ENCODE measurements at places on chromosomes 2 and 18.
A peak's percentile ranks its signal among the peaks of the same experiment; 100 is the strongest.

DNA sequence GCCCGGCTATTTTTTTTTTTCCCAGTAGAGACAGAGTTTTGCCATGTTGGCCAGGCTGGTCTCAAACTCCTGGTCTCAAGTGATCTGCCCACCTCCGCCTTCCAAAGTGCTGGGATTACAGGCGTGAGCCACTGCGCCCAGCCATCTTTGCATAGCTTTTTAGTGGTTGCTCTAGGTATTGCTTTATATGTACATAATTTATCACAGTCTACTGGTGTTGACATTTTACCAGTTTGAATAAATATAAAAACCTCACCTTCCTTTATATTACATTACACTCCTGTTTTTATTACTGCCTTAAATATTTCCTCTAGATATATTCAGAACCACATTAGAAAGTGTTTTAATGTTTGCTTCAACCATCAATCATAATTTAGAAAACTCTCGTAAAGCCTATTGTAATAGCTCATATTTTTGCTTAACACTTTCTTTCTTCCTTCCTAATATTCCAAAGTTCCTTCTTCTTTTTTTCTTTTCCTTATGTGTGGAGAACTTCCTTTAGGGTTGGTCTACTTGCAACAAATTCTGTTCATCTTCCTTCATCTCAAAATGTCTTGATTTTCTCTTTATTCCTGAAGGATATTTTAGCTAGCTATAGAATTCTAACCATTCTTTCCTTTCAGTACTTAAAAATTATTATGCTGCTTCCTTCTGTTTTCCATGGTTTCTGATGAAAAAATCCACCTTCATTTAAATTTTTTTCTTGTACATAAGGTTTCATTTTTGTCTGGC is 82.2 kb upstream of the DAPL1 start:
- DNase-seq, result no peak

GRCh38 chr2:126952216-126952615 is 53.5 kb downstream of the TEX51 start:
- DNase-seq, result no peak

DNA sequence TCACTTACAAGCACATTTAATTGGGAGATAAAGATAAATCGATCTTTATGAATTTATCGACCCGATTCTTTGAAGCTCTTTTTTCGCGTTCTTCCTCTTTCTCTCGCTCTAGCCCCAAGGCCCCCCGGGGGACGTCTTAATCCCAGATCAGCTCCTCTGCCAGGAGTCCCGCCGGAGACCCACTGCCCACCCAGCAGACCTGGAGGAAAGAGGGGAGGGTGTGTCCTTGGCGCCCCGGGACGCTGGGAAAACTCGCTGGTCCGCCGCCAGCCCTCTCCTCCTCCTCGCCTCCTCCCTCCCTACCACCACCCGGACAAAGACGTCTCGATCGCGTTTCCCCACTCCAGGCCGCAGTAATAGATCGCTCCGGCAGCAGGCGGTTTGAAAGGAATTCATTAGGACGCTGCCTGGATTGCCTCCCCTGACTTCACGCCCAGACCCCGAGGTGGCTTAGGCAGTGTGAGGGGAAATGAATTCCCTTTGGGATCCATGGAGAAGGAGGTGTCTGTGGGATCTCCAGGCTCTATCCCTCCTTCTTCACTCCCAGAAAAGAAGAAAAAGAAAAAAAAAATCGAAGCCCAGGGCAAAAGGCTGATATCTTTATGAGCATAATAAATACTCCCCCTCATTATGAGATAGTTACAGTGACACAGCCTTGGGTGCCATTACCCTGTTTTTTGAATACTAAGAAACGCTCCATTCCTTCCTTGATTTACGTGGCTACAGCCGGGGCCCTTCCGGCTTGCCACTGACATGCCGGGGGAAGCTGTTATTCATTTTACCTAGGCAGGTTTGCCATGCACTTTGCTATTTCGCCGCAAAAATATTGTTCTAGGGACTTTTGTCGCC is 1.8 kb upstream of the GBX2 start:
- DNase-seq, result no peak

DNA sequence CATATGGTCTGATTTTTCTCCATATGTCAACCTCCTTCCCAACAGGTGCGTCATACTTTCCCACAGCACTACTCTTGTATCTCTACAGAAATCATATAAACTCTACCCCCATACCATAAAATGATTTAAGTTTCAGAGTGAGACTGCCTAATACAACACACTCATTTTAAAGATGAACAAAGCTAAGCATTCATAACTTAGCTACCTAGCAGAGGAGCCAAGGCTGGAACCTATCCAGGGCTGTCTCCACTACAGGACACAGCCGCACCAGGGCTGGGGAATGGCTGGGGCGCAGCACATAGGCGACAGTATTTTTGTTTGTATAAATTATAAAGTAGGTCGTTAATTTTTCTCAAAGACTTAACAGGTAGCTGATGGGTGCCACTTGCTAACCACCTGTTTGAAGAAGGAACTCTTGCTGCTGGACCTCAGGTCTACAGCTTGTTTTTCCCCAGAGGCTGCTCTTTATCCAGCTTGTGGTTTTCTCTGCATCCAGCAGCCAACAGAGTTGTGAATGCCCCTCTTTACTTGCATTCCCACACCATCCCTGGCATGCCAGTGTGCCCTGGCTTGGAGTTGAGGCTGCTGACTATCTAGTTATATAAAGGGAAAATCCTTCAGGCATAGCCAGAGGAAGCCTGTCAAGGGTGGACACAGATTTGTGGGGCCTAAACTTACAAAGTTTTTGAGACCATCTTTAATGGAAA is 62.0 kb downstream of the HNRNPLL start:
- no peak for DNase-seq

DNA sequence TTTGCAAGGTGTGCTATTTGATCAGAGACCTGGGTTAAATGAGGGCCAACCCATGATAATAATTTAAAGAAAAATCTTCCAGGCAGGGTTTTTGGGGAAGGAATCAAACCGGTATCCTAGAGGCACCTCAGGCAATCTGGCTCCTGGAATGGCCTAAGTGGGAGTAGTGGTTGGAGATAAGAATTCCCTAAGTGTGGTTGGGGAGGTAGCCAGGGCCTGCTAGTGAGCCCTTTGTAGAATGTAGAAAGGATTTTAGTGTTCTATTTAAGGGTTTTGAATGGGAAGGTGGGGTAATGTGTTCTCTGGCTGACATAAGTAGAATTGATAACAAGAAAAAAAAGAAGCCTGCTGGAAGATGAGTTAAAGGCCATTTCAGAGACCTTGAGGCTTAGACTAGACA is 422.2 kb downstream of the XIRP2 start:
- DNase-seq, result no peak

DNA sequence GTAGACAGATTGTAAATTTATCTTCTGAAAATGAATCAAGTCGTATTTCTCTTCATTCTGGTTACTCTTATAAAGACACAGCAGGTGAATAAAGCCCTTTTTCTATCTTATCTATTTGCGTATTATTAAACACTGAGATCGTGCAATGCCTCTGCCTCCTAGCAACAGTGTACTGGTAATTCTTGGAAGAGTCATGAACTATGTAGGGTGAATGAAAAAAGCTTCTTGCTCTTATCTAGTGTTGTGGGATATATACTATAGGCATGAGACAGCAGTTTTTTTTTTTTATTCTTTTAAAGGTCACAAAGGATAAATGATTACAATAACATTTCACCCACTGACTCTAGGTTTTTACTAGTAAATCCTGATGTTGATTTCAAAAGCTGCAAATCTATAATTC is 324.2 kb downstream of the PDE11A start:
- no peak for DNase-seq

GRCh38 chr2:161355983-161356382 is 47.8 kb downstream of the PSMD14 start:
- DNase-seq, result no peak

- no peak for DNase-seq
Observed at GRCh38 chr18:31105733-31106132, 3.5 kb upstream of the DSC2 start.

DNA sequence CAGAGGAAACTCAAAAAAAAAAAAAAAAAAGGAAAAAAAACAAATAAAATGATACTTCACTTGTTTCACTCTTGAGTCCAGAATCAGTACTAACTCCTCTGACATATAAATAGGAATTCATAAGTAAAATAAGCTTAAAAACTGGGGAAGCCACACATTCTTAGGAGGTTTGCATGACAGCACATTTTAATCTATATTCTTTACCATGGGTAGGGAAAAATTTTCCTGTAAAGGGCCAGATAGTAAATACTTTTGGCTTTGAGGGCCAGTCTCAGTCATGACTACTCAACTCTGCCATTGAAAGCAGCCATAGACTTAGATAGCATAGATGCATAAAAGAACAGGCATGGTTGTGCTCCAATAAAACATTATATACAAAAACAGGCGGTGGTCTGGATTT is 145.2 kb downstream of the BCL11A start:
- no peak for DNase-seq

DNA sequence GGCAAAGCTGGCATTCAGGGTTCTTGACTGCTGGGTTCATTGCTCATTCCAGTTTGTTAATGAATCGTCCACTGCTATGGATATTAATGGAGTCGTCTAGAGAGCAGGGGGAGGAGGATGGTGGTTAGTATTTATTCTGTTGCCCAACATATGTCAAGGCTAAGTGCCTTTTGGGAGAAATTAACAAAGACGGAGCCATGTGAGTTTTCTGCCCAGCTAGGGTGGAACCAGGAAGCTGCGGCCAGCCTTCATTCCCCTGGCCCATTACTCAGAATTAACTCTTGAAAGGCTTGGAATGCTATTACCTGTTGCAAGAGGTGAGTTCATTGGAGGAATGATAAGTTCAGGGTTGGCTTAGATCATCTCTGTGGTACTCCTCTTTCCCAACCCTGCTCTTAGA is 19.3 kb downstream of the IGFBP2 start:
- no peak for DNase-seq

GRCh38 chr2:158745067-158745865 is 49.9 kb upstream of the DAPL1 start:
- peak; percentile 55 for DNase-seq

DNA sequence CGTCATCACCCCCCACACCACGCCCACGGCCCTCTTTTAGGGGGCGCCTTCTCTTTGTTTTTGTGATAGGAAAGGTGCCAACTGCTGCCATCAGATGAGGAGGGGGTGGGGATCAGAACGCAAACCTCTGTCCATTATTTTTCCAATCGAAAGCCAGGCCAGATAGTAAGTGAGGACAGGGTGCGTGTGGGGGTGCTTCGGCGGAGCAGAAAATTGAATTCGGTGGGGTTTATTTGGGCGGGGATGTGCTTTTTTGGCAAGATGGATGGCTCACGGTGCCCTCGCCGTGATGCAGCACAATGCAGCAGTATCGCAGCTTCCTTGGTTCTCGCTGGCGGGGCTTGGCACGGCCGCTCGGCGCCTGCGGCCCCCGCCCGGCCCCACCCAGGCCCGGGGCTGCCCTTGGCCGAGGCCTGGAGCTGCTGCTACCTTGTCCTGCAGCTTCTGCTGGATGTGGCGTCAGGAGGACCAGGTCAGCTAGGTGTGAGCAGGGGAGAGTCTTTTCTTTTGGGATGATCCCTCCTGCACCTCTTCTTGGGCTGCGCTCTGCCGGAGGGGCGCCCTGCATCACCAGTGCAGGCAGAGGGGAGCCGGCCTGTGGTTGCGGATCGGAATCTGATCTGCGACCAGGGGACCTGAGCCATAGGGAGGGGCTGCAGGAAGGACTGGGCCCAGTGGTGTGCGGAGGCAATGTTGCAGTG is 1.3 kb downstream of the SPTBN1 start:
- DNase-seq, result no peak

DNA sequence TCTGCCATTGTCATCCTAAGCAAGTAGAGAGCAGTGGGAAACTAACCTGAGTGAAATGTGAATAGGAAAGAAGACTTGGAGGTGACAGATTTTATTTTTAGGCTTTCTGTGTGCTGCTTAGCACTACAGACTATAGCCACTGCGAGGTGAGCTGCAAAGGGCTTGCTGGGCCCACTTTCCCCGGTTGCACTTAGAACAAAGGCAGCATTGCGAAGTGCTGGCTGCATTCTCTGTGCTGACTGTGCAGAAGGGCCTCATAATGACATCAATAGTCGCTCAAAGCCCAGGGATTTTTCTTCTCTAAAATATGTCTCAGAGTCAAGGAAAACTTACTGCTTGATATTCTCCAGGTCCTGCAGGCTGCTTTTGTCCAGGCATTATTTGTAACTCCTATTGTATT is 592.1 kb downstream of the TDRD15 start:
- DNase-seq, result no peak

DNA sequence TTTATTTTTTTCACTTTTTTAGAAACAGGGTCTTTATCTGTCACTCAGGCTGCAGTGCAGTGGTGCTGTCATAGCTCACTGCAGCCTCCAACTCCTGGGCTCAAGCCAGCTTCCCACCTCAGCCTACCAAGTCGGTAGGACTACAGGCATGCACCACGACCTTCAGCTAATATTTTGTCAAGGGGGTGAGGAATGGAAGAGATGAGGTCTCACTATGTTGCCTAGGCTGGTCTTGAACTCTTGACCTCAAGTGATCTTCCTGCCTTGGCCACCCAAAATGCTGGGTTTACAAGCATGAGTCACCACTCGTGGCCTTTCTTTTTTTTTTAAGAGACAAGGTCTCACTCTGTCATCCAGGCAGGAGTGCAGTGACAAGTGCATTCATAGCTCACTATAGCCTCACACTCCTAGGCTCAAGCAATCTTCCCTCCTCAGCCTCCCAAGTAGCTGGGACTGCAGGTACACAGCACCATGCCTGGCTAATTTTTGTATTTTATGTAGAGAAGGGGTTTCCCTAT is 13.4 kb downstream of the PPP1R7 start:
- DNase-seq, result no peak

Data from NCI-H1092 (cell line).